ENCODE measurements at places on chromosomes 2 and 18.

- no peak for DNase-seq
Measured at GRCh38 chr2:209209943-209210342, 213.9 kb upstream of the MAP2 start.

DNA sequence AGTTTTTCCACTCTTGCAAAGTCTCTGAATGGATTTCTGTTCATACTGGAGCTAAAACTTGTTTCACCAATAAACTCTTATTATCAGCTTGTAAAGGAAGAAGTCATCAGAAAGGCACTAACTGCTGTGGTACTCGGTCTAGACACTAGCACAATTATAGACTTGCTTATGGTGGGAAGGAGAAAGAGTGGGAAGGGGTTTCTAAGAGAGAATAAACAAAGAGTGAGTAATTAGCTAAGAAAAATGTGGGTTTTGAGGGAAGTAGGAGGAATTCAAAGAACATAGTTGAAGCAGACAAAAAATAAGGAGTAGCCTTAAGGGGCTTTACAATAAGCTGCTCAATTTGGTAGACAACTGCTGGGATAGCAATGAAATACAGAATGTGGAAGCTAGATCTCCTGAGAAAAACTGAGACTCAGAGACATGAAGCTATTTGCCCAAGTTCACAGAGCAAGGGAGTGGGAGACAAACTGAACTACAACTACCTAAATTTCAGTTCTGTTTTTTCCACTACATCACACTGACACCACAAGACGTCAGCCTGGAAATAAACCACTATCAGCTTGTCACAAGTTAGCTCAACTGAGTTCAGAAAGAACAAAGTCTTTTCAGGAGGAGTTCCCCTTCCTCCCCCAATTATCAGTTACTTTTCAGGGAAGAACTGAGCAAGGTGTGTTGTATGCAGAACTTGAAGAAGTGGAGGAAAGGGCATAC lies 59.7 kb downstream of the MAP4K3 start:
- DNase-seq, result no peak

GRCh38 chr2:207897541-207898353 lies 127.6 kb downstream of the PLEKHM3 start:
- no peak for DNase-seq

- DNase-seq, result no peak
Measured at GRCh38 chr2:145771525-145771924, 1251.6 kb upstream of the ZEB2 start.

- no peak for DNase-seq
Measured at GRCh38 chr2:85319796-85320195, 8.0 kb downstream of the TGOLN2 start.

DNA sequence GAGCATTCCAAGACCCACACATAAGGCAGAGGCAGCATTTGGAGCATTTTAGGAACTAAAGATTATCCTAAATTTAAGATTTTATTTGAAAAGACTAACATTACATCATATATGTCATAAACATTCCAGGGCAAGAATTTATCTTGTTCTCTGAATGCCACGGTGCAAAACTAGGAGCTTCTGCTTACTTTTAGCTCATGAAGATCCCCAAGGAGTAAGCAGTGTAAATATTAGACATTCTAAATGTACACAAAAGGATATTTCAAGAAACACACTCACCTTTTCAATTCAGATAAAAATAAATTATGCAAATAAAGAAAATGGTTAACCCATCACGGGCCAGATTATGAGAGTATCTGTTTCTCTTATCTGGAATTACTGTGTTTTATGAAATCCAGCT lies 101.7 kb upstream of the ETAA1 start:
- DNase-seq, result no peak

GRCh38 chr2:100178085-100178788 lies 35.8 kb upstream of the AFF3 start:
- peak; percentile 36 for DNase-seq

DNA sequence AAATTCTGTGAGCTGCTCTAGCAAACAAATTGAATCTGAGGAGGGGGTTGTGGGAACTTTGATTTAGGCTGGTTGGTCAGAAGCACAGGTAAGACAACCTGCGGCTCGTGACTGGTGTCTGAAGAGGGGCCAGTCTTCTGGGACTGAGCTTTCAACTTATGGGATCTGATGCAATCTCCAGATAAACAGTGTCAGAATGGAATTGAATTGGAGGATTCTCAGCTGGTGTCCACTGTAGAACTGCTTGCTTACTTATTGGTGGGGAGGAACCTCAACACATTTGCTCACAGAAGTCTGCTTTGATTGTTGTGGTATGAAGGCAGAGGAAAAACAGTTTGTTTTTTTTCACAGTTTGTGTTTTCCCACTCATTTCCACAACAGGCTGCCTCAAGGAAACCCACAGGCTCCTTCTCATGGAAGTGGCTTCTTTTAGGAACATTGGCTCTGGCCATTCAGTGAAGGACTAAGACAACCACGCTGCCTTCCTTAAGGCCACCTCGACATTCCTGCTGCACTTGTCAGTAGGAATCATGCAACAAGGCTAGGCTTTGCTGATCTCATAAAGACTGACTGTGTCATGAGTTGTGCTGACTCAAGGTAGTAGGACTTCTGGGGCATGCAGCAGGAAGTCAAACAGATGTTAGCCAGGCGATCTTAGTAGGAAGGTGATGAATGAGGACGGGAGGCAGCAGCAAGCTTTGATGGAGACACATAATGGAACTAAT lies 104.7 kb downstream of the TSN start:
- DNase-seq, result no peak
